ENCODE measurements at places on chromosomes 2 and 18. TPM values are rescaled to one million over a fixed set of nuclear protein-coding genes. Genes with fewer than 3 reads are reported as not detected.

DNA sequence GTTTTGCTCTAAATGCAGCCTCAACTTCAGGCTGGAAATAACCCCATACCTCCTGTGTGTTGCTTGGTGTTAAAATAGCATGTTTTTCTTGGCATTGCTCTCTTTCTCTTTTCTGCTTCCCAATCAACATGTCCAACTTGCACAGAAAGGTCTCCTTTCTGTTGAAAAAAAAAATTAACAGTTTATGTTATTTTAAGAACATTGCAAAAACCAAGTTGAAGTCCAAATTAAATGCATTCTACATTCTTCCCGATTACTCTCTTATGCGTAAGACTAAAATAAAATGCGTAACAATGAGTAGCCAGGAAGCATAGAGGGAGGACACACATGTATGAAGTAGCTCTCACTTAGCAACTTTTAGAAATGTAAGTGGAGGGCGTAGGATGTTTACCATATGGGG lies 1406.1 kb upstream of the NXPH2 start:
- DNase-seq = no peak

- DNase-seq = no peak
These were observed 171.9 kb downstream of the FMNL2 start for GRCh38 chr2:152506843-152507242.

DNA sequence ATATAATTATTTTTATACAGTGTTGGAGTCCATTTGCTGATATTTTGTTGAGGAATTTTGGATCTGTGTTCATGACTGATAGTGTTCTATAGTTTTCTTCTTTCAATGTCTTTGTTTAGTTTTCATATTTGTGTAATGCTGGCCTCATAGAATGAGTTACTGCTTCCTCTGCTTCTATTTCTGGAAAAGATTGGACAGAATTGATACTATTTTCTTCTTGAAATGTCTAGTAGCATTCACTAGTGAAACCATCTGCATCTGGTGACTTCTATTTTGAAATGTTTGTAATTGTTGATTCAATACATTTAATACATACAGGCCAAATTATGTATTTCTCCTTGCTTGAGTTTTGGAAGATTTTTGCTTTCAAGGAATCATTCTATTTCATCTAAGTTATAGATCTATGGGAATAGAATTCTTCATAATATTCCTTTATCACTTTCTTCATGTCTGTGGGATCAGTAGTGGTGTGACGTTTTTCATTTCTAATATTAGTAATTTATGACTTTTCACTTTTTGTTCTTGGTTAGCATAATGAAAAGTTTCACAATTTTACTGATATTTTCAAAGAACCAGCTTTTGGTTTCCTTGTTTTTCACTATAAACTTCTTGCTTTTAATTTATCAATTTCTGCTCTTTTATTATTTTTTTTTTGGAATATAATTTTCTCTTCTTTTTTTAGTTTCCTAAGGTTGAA lies 509.9 kb upstream of the VRK2 start:
- DNase-seq = no peak

DNA sequence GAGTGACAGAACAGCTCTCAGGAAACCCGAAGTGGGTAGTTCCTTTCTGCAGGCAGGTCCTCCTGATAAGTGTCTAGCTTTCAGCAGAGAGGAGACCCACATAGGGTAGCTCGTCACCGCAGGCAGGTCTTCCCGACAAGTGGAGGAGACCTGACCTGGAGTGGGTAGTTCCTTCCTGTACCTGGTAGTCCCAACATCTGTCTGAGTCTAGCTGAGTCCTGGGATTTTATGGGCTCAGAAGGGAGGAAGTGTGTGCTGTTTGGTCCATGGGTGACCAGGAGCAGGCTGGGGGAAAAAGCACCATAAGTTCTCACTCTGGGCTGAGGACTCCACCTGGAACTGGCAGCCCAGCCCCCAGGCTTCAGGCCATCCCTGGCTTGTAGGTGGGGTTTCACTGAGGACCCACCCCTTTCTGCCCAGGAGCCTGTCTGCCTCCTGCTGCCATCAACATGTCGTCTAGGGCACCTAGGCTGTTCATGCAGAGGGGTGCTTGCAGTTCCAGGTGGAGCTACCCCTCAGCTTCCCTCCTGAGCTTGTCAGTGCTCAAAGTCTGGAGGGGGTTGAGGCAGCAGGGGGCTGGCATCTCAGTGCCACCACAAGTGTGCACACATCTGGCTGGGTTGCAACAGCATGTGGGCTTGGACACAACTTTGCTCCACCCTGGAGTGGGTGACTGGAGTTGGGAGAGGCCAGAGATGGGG lies 9.4 kb downstream of the DYSF start:
- DNase-seq = no peak

DNA sequence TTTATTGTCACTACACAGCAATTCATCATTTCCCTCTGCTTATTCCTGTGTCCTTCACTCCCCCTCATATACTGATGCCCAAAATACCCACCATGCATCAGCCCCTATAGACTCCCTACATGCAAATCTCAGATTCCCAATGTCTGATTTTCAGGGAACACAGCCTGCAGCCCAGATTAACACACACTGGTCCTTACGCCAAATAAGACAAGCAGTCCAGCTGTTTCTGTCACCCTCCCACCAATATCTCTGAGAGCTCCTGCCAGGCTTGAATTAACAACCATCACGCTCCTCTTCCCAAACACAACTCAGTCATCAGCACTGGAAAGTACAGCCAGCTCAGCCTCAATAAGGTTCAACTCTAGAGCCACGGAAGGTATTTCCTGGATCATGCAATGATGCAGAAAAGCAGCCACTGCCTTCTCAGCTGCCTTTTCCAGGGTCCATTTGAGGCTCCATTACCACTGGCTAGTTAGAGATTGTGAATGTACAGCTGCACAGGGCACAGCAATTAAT lies 39.0 kb upstream of the SLC35F5 start:
- no peak for DNase-seq

GRCh38 chr2:223522796-223523195 lies 79.4 kb downstream of the SCG2 start:
- no peak for DNase-seq

- DNase-seq = no peak
These were observed 121.3 kb upstream of the RNU4ATAC start for GRCh38 chr2:121409388-121409787.

GRCh38 chr2:46462936-46463335 lies 16.4 kb upstream of the TMEM247 start:
- no peak for DNase-seq

- DNase-seq = peak; percentile 57
These were observed 86.8 kb upstream of the SP3 start for GRCh38 chr2:174051741-174052583.

- DNase-seq = no peak
These were observed 281.3 kb downstream of the TDRD15 start for GRCh38 chr2:21404827-21405625.

GRCh38 chr18:62453864-62454263 lies 69.0 kb upstream of the ZCCHC2 start:
- no peak for DNase-seq

DNA sequence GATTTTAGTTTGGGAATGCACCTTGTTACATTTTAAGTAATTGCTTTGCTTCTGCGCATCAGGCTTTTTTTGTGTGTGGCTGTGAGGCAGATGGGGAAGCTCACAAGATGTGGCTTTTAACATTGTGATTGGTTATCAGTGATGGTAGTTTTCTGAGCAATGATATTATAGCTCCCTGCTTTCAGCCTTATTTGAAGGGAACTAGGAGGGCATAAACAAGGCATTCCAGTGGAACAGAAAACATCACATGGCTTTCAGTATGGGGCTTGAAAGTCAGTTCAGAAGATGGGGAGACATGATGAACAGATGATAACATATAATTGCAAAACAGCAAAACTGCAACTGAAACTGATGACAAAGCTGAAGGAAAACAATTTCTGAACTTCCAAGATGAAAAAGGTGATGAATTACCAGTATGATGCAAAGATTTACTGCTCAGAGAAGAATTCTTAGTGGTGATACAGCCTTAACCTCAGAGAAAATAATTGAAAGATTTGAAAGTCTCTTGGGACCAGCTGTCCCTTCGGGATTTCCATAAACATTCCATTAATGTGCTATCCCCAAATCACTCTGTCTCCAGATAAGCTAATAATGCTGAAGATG lies 439.7 kb downstream of the RND3 start:
- DNase-seq = no peak

- peak; percentile 86 for DNase-seq
These were observed 2.5 kb upstream of the NFATC1 start for GRCh38 chr18:79393181-79393634.

- peak; percentile 54 for DNase-seq
These were observed 3.0 kb upstream of the IRS1 start for GRCh38 chr2:226802573-226802972.

- no peak for DNase-seq
These were observed 41.9 kb downstream of the SCN9A start for GRCh38 chr2:166333801-166334200.

DNA sequence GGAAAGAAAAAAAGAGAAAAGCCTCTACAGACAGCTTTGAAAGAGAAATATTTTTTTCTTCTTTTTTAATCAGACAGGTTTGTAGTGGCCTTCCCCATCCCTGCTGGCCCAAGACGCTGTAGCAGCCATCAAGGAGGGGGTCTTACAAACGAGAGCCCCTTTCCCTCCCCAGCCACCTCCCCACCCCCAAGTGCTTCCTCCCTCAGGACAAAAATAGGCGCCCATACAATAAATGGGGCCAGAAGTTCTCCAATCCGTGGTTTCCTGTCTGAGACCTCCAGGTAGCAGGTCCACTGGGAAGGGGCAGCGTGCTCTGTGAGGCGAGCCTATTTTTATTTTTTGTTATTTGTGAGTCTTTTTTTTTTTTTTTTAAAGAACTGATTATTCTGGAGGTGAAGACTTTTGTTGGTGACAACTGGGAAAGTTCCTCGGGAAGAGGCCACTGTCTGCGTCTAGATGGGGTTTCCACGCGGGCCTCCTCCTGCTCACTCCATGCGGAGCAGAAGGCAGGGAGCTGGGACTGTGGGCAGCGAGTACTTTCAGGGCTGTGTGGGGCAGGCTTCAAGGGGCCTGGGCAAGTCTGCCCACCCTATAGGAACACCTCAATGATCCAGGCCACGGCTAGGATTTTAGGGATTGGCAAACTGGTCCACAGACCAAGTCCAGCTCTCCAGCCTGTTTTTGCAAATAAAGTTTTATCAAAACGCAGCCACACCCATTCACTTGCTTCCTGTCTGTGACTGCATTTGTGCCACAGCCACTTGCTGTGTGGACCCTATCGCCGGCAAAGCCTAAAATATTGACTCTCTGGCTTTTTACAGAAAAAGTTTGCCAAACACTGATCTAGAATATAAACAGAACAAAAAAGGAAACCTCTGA lies 139.6 kb downstream of the CTIF start:
- DNase-seq = no peak

DNA sequence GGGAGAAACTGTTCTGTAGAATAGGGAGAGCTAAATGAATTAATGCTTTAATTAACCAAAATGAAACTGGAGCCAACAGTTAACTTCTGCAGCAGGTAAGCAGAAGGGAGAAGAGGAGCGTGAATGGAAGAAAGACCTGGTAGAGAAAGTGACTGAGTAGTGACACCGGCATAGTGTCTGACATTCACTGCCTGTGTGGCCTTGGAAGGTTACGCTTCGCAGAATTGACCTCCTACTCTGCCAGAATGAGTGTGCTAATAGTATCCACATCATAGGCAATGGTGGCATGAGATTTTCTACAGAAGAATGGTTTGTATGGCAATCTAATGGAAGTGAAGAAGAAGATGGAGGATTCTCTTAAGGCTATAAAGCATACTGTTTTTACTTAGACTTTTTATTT lies 614.4 kb downstream of the CPS1 start:
- no peak for DNase-seq

GRCh38 chr2:143728498-143728897 lies 599.3 kb downstream of the ARHGAP15 start:
- DNase-seq = no peak

DNA sequence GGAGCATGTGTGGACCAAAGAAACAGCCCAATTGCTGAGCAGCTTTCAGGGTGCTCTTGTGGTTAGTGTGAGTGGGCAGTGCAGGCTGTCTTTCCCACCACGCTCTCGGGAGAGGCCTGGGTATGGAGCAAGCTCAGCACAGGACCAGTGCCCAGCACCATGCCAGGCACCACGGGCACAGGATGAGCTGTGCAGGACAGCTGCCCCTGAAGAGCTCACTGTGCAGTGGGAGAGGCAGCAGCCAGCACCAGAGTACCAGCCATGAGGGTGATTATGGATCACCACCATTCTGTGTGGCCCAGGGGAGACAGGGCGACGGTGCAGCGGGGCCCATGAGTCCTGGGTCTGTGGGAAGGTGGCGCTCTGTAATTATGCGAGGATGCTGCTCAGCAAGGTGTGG lies 29.7 kb upstream of the FAHD2A start:
- peak; percentile 30 for DNase-seq

GRCh38 chr2:147538088-147538487 lies 306.7 kb upstream of the ACVR2A start:
- DNase-seq = no peak

- no peak for DNase-seq
These were observed 3.7 kb downstream of the MALT1 start for GRCh38 chr18:58674863-58675472.

- no peak for DNase-seq
These were observed 96.0 kb downstream of the RHOB start for GRCh38 chr2:20542746-20543468.

DNA sequence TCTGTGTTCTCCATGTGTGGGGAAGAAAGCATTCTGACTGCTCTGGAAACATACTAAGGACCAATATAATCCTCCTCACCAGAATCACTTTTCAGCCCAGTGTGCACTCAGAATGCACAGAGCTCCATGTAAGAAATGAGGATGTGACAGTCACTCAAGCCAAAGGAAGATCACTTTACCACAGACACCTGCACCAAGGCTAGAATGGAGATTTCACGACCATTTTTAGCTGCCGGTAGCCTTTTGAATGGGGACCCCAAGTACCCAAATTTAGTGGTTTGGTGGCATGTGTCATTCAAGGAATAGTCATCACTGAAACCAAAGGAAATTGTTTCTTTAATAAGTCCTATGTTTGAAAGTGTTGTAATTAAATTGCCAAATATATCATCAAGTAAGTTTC lies 613.2 kb upstream of the ACVR2A start:
- no peak for DNase-seq

DNA sequence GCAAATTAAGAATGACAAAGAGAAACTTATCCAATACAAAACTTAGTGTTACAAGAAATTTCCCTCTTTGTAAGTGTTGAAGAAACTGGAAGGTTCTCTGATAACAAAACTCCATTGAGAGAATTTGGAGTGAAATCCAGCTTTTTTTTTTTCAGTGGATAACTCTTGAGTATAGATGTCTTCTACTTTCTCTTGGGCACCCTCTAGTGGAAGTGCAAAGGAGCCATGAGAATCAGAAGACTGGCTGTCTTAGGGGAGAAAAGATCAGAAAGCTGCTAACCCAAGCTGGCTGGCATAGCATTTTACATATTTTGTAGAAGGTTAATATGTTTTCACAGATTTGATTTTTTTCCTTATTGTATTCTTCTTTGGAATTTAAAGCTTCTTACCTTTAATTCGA lies 138.8 kb upstream of the SATB2 start:
- DNase-seq = peak; percentile 60

GRCh38 chr2:241795021-241795999 lies 13.7 kb upstream of the NEU4 start:
- DNase-seq = peak; percentile 34

Gene IL1A
- total RNA-seq = 0.38 TPM

Gene SIX2
- 0.07 TPM for total RNA-seq

Gene FARSB
- total RNA-seq = 41.2 TPM

Gene C2orf15
- 5.7 TPM for total RNA-seq

Gene GORASP2
- total RNA-seq = 49.1 TPM

Gene SERPINB4
- not detected for total RNA-seq

Gene CPLX4
- not detected for total RNA-seq

Gene UGT1A10
- not detected for total RNA-seq

Gene FBXO41
- total RNA-seq = 3.7 TPM

Gene UCN
- total RNA-seq = not detected

Gene CCDC102B
- 5.3 TPM for total RNA-seq

Gene DNMT3A
- 63.1 TPM for total RNA-seq

Gene PPP1R1C
- total RNA-seq = 0.89 TPM

Gene CD302
- total RNA-seq = 0.33 TPM

Gene FEV
- total RNA-seq = not detected

Gene ACKR3
- 3.8 TPM for total RNA-seq
